ENCODE measurements at places on chromosomes 11 and 22. TPM values are rescaled to one million over a fixed set of nuclear protein-coding genes. Genes with fewer than 3 reads are reported as not detected.

Gene PLCB3
- total RNA-seq, result 43.1 TPM

Gene CHRDL2
- total RNA-seq, result 0.09 TPM

Gene PLAAT5
- 25.7 TPM for total RNA-seq

Gene DENND6B
- total RNA-seq, result 19.6 TPM

Gene C1QTNF4
- total RNA-seq, result 13.0 TPM

Gene MS4A2
- total RNA-seq, result 2.0 TPM

Gene IFITM10
- 2.6 TPM for total RNA-seq

Data from prostate gland (tissue), 2 donors.